ENCODE measurements at places on chromosomes 4 and X. TPM values are rescaled to one million over a fixed set of nuclear protein-coding genes. Genes with fewer than 3 reads are reported as not detected.

FGF5 gene
- 0.16 TPM for total RNA-seq

SHROOM2 gene
- 23.6 TPM for total RNA-seq

ANOS1 gene
- total RNA-seq = 49.4 TPM

XPNPEP2 gene
- total RNA-seq = 2.7 TPM

ADRA2C gene
- 8.5 TPM for total RNA-seq

CAPN6 gene
- 67.9 TPM for total RNA-seq

ARX gene
- total RNA-seq = 0.55 TPM

ZDHHC15 gene
- 8.0 TPM for total RNA-seq

AR gene
- total RNA-seq = 8.9 TPM

UGT2B28 gene
- not detected for total RNA-seq

GPRASP2 gene
- 78.6 TPM for total RNA-seq

ANAPC10 gene
- total RNA-seq = 52.7 TPM

MAGEA9B gene
- not detected for total RNA-seq

CNOT6L gene
- 83.9 TPM for total RNA-seq

TRIM75 gene
- total RNA-seq = not detected

DAPP1 gene
- 3.1 TPM for total RNA-seq

PDE5A gene
- total RNA-seq = 101 TPM

SOWAHB gene
- 1.3 TPM for total RNA-seq

RPS6KA6 gene
- total RNA-seq = 19.5 TPM

YIPF7 gene
- 0.44 TPM for total RNA-seq

PRRG3 gene
- 24.4 TPM for total RNA-seq

RPA4 gene
- 6.1 TPM for total RNA-seq

SPANXB1 gene
- total RNA-seq = not detected

TMSB15A gene
- 24.7 TPM for total RNA-seq

DSPP gene
- 0.05 TPM for total RNA-seq

PCSK1N gene
- total RNA-seq = 46.4 TPM

SOX3 gene
- 2.1 TPM for total RNA-seq

PNMA3 gene
- total RNA-seq = 11.4 TPM

TSC22D3 gene
- 94.8 TPM for total RNA-seq

MAGEB1 gene
- not detected for total RNA-seq

MAGEA11 gene
- 0.77 TPM for total RNA-seq

HTT gene
- total RNA-seq = 82.3 TPM

OTC gene
- not detected for total RNA-seq

UGT2B11 gene
- not detected for total RNA-seq

GUCY1A1 gene
- 76.6 TPM for total RNA-seq

FATE1 gene
- not detected for total RNA-seq

ATP6AP1 gene
- 94.4 TPM for total RNA-seq

SOD3 gene
- 19.7 TPM for total RNA-seq

Data from camera-type eye (tissue), 1 donor.